ENCODE measurements at places on chromosomes 16 and 17.

DNA sequence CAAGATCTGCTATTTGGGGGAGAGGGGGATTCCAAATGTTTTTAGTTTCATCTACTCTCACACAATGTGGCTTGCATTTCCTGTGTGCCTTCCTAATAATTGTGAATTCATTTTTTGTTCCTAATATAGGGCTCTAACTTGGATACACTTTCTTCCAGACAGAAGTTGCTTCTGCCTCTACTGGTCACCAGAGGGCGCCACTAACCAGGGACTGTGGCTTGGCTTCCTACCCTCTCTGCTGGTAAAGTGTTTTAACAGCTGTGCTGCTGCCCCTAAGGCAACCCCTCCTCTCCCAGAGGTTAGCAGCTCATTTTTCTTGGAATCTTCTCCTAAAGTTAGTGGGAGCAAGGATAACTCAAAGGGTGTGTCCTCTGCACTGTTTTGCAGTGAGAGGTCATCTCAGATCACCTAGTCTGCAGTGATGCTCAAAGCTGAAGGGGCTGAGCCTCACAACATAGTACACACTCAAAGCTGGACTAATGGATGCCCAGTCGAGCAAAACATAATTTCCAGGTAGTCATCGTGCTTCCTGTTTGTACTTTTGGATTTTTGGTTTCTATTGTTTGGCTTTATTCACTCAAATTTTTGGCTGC is 5.0 kb upstream of the PRSS54 start:
- no peak for DNase-seq

DNA sequence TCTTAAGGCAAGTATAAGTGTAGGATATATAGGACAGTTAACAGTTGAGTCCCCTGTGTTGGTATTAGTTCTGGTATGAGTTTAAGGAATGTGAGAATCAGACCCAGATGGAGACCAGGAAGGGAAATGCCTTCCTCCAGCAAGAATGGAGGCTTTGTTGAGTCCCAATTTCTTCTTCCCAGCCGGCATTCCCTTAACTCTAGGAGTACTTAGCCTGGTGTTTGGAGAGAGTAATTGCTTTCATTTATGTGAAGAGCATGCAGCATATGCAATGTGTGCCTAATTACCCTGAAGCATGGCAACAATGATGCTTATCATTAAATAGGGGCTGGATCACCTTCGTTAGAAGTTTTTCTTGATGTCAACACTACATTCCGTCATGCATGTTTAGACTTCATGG is 225.9 kb upstream of the XYLT1 start:
- DNase-seq: no peak

DNA sequence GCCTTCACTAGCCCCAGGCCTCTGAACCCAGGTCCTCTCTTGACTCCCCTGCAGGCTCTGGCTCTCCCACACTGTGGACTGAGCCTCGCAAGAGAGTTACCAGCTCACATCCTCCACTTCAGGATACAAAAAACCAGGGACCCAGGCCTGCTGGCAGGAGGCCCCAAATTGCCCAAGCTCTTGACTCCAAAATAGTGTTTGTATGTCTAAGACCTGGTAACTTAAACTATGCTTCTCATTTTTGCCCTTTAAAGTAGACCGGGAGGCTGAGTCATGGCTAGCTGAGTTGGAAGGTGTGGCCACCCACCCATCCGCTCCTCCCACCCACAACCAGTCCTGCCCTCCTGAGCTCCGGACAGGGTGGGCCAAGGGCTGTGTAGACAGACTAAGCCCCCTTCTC is 250.0 kb downstream of the SOX9 start:
- no peak for DNase-seq

GRCh38 chr17:46889519-46889918 is 33.4 kb upstream of the GOSR2 start:
- no peak for DNase-seq

DNA sequence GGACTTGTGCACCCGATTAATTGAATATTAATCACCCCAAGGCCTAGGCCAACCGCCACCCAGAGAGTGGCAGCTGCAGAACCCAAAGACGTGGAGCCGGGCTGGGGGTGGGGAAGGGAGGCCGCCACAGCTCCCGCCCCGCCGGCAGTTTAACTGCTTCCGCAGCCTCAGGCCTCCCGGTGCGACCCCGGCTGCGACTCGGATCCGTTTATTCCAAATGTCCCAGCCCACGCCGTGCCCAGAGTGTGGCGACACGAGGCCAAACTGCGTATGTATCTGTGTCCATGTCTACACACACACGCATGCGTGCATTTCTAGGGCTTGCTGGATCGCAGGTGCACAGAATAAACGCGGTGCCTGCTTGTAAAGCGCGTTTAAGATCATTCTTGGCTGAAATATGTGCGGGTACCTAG is 802 bp upstream of the TOB1 start:
- DNase-seq: no peak

GRCh38 chr17:7748076-7748775 is 30.7 kb downstream of the DNAH2 start:
- no peak for DNase-seq

- no peak for DNase-seq
Measured at GRCh38 chr17:38705803-38706504, 881 bp downstream of the MLLT6 start.

- DNase-seq: peak; percentile 22
Measured at GRCh38 chr17:6427279-6427781, 7.6 kb downstream of the AIPL1 start.

- DNase-seq: no peak
Measured at GRCh38 chr16:2292221-2292620, 24.3 kb upstream of the RNPS1 start.

- no peak for DNase-seq
Measured at GRCh38 chr16:69466547-69466946, 42.1 kb downstream of the CYB5B start.

- no peak for DNase-seq
Measured at GRCh38 chr17:3627769-3628167, 8.3 kb downstream of the SHPK start.

DNA sequence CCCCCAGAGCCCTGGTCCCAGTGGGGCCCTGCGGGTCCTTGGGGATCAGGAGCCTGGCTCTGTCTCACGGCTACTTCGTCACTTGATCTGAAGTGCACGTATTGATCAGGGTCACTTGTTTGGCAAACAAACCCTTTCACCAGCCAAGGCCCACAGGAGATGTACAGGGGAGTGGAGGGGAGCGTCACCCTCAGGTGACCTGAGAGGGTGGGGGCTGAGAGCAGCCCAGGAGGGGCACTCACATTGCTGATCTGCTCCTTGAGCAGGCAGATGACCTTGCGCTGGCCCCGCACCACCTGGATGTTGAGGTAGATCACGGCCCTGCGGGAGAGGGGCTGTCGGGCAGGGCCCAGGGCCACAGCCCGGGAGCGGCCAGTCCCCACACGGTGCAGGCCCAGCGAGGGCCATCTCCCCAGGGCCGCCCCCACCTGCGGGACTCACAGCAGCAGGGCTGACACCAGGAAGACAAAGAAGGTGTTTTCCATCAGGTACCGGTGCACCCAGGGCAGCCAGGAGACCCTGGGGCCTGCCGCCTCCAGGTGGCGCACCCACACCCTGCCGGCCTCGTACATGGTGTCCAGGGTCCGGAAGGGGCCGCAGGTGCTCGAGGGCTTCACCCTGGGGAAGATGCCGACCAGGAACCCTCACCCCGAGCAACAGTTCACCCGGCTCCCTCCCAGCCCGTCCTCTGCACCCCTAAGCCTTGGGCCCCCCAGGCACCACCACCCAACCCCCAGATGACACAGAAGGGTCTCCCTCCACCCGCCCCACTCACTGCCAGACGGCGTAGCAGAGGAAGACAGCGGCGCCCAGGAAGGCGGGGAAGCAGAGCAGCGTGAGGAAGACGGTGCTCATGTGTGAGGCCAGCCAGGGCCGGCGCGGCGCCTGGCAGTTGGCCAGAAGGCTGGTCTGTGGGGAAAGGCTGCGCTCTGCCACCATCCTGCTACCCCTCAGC is 11.3 kb downstream of the TMC6 start:
- no peak for DNase-seq

DNA sequence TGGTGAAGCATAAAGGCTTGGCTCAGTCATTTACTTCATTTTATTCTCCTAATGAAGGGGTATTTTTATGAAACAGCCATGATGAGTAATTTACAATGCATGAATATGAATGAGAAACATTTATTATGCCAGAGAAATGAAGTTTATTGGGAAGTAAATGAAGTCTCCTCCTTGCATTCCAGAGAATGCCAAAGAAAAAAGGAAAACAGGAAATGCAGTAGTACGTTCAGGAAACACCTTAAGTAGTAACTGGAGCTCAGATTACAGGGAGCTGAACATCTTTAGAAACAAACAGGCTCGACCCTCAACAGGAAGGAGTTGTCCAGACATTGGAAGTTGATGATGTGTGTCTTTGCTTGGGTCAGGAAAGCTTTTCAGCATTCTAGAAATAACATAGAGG is 4.6 kb downstream of the KRT34 start:
- no peak for DNase-seq

GRCh38 chr17:5513628-5514027 is 27.3 kb downstream of the MIS12 start:
- DNase-seq: no peak

- DNase-seq: no peak
Measured at GRCh38 chr16:21150375-21151001, at the start of gene DNAH3. Gene DNAH3, minus strand, starts transcription at chr16:21150846. Its CDS starts 527 bp downstream, at chr16:21150319.

- no peak for DNase-seq
Measured at GRCh38 chr17:55190748-55191147, 74.0 kb upstream of the HLF start.

GRCh38 chr16:15539197-15539596 is 103.8 kb downstream of the MARF1 start:
- no peak for DNase-seq

DNA sequence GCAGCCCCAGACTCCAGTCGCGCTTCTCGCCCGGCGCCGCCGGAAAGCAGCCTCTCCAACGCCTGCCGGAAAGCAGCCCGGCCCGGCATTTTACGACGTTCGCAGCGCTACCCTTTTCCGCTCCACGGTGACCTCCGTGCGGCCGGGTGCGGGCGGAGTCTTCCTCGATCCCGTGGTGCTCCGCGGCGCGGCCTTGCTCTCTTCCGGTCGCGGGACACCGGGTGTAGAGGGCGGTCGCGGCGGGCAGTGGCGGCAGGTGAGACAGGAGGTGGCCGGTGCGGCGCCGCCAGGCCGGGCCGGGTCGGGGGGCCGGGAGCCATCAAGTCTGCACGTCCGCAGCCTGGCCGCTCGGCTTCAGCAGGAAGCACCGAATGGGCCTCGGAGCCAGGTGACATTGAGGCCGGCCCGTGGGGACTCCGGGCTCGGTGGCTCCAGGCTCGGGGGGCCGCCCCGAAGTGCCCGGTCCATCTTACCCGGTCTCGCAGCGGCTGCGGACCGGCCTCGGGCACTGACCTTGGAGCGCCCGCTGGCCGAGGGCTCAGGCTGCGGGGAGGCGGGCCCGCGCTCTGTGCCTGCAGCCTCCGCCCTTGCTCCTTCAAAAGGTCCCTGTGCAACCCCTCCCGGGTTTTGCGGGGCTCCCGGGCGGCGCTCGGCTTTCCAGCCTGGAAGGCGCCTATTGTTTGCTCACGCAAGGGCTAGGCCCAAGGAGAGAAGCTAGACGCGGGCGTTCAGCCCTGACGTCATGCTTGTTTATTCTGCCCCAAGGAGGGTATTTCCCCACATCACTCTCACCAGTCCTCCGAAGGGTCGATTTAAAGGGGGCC is at the start of the genes COX4I1 and EMC8:
Gene COX4I1, plus strand, starts transcription at position 199 of the 824 bp plus-strand sequence. CDS start 1,511 bp downstream, outside the sequence.
Gene EMC8, minus strand, starts transcription at position 48 of the 824 bp plus-strand sequence. CDS start 249 bp downstream, outside the sequence.
- peak; percentile 44 for DNase-seq

DNA sequence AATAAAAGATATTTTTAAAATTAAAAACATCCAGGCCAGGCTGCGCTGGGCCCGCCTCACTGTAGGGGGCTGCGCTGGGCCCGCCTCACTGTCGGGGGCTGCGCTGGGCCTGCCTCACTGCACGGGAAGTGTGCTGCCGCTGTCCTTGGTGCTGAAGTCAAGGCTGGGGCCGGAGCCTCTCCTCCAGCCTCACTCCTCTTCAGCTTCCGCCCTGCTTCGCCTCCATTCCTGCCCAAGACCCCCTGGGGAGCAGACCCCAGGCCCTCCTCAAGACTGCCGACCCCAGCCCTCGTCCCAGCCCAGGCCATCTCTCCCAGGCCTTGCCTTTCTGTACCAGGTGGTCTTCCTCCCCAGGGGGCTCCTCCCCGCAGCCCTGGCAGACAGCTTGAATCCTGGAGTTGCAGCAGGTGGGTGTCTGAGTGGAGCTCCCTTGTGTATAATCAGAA is 26.2 kb downstream of the ENDOV start:
- no peak for DNase-seq

DNA sequence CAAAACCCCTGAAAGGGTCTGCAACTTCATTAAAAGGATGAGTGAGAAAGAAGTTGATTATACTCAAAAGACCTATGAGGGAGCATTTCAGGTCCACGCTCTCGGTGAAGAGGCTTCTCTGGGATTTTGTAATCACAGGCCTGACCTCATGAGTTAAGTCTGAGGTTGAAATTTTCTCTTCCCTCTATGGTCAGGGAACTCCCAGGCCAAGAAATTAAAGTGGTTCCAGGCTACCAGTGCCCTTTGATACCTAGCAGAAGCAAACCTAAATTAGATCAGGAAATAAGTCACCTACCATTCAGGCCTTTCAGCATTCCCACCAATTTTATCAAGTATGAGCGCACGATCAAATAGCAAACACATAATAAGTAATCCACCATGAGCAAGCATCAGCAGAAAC is 27.9 kb downstream of the MBTD1 start:
- no peak for DNase-seq

DNA sequence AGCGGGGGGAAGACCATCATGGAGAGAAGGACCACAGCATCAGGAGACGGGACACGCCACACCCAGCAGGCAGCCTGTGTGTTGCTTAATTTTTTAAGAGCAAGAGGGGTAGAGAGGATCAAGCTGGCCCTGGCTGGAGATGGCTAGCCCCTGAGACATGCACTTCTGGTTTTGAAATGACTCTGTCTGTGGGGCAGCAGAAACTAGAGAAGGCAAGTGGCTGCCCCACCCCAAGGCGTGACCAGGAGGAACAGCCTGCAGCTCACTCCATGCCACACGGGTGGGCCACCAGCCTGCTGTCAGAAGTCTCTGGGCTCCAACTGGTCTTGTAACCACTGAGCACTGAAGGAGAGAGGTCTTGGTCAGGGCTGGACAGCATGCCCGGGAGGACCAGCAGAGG is 75.5 kb downstream of the SOCS1 start:
- DNase-seq: no peak

- DNase-seq: no peak
Measured at GRCh38 chr17:45687594-45687993, 96.5 kb upstream of the CRHR1 start.

DNA sequence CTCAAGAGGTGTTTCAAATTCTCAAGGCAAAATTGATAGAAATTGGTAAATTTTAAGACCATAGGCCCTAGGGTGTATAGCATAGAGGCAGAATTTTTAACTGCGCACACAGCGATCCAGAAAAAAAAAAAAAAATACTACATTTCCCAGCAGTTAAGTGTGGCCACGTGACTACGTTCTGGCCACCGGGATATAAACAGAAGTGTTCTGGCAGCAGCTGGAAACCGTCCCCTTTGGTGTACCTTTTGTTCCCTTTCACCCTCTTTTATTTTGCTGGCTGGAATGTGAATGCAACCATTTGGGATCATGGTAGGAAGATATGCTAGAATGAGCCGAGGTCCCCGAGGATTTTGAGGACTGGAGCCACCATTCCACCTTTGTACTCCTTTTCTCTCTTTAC is 52.7 kb upstream of the AKAP1 start:
- no peak for DNase-seq

GRCh38 chr17:330993-331701 is 21.5 kb downstream of the RPH3AL start:
- no peak for DNase-seq
